ENCODE measurements at places on chromosomes 5 and 9. TPM values are rescaled to one million over a fixed set of nuclear protein-coding genes. Genes with fewer than 3 reads are reported as not detected.

Gene PCDHGC3
- total RNA-seq, result 3.7 TPM

GRCh38 chr5:135324897-135325650 lies 74.0 kb downstream of the MACROH2A1 start:
- no peak for DNase-seq

DNA sequence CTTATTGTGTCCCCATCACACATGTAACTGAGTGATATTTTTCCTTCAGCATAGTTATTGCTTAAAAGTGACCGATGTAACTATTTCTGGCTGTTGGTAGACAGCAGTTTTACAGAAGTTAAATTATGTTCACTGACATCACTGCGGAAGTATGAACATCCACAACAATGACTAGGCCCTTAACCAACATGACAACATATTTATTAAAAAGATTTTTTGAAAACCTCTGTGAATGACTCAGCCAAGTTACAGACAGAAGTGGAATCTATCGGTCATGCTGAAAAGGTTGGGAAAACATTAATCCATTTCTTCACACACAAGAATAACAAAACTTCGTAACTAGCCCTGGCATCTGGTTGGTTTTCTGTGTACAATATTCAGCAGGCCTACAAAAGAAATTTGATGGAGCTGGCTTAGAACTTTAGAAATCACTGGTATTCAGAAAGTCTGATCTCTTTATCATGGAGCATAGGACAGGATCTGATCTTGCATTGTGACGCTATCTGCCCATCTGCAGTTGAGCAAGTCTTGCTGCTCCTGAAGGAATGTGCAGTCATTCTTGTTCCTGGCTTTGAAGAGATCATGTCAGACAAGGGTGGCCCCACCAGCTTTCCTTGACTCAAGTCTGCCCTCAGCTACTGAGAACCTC lies 6.5 kb downstream of the GLIS3 start:
- DNase-seq, result no peak

DNA sequence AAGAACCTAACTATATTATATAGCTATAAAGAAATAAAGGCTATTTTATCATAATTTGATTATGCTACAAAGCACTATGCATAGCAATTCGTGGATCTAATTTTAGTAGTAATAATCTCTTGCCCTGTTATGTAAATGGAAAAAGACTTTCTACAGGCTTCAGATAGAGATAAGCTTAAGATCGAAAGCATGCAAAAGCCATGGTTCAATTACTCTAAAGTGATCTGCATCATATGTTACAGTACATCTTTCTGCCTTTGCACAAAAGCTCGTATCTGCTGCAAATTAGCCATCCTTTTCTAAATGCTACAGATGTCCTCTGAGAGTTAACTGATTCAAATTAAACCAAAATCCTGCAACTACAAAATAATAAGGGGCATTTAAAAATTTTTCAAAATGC lies 234.8 kb upstream of the TMEM161B start:
- DNase-seq, result no peak

GRCh38 chr9:16434526-16434925 lies 435.9 kb downstream of the BNC2 start:
- DNase-seq, result no peak

DNA sequence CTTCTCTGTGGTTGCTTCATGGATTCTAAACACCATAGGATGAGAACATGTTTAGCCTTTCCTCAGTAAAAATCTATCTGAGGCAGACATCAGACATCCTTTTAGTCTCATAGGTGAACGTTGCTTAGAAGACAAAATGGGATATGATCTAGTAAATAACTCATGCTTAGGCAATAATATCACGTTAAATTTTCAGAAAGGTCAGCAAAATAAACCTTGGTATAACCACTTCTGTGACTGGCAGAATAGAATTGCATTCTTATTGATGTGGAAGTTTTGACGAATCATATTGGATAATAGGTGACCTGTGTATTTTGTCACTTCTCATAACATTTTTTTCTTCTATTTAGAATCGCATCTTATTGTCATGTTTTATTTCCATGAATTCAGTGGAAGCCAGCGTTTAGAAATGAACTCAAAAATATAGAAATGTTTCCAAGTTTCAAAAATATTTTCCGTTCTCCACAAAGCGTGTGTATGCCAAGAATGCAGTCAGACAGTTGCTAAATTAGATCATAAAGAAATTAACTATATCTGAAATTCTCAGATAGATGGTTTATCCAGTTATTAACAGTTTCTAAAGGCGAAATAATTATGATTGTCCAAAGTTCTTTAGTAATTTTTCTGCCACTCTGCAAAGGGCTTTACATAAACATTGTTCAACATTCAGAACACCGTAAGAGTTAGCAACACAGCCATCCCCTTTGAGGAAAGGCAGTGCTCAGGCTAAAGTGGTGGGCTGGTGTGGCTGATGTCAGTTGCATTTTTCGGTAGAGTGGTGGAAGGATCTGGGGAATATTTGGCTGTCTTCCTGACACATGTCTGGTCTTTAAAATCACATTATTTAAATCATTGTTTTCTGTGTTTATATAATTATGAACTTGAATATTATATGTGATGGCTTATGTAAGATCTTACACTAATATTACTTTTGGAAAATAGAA lies 827.2 kb downstream of the MTRR start:
- DNase-seq, result no peak

- peak; percentile 60 for DNase-seq
These were observed 50.3 kb downstream of the RXRA start for GRCh38 chr9:134376386-134377142.

- no peak for DNase-seq
These were observed 97.8 kb downstream of the TSSK1B start for GRCh38 chr5:113336975-113337374.

Gene SLC34A1
- 1.0 TPM for total RNA-seq

Gene ERCC8
- 8.3 TPM for total RNA-seq

GRCh38 chr5:170363671-170364070 lies 25.5 kb downstream of the KCNMB1 start:
- no peak for DNase-seq

Gene PAM
- 15.2 TPM for total RNA-seq

GRCh38 chr9:35845824-35846771 lies 17.1 kb downstream of the TMEM8B start:
- no peak for DNase-seq

Gene ANXA2R
- 0.84 TPM for total RNA-seq

Gene SLC6A18
- total RNA-seq, result not detected

- no peak for DNase-seq
These were observed 298.6 kb upstream of the MEF2C start for GRCh38 chr5:89181546-89181945.

Gene TLR4
- 23.3 TPM for total RNA-seq

Gene ZNF462
- 2.1 TPM for total RNA-seq

All from liver (tissue), 10 donors.